Activated T-cell treated with anti-CD3 and anti-CD28 coated beads for 4 hours (primary cell): ENCODE measurements at places on chromosomes 5 and 9.

GRCh38 chr5:169861934-169862333 lies 118.4 kb downstream of the INSYN2B start:
- no peak for DNase-seq

- no peak for DNase-seq
Observed at GRCh38 chr5:112711436-112711835, 26.2 kb upstream of the APC start.

DNA sequence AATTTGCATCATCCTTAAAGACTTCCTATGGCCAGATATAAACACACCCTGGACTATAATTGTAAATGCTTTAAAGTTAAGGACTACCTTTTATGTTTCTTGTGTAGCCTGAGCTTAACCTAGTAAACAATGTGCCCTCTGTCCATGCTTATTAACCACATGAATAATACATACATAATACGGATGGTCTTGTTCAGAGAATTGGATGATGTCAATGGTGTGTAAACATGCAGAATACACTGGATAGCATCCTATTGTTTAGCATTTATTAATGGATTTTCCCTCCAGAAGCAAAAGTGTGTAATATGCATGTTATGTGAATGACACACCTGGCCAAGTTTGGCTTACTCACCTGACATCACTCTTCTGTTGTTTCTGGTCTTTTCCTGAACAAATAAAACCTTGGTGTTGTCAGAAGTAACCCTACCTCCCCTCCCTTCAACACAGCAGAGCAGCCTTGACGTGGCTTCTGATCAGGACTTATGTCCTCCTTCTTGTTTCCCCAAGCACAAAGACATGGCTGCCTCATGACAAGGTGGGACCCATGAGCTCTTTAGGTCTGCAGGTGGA lies 517.9 kb downstream of the MTRR start:
- DNase-seq, result no peak

DNA sequence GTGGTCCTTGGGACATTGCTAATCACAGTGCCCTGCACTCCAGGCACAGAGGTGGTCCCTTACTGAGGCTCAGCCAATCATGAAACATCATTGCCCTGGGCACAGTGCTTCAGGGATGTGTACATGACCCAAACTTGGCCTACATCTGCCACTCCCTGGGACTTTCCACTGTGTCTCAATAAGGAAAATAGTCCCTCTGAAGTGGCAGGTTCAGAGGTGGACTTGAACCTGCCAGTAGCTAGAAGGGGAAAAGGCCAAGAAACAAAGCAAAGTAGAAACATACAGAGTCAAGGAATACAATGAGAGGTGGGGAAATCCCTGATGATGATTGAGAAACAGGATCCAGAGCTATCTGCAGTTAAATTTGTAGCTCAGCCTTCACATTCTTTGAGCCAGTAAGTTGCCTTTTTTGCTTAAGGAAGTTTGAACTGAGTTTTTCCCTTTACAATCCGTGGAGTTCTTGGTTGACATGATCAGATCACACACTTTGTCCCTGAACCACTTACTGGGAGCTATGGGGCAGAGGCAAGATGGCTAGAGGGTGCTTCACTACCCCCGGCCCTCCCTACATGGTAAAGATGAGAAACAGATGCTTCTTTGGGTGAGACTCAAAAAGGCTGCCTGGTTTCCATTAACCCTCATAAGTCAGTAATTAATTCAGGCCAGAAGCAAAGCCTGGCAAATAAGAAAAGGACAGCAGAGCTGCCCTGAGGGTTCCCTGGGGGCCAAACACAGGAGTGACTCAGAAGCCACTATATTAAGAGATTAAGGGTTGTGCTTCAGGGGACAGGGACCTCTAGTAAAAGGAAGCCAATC lies 57.6 kb downstream of the SH3TC2 start:
- DNase-seq, result no peak

DNA sequence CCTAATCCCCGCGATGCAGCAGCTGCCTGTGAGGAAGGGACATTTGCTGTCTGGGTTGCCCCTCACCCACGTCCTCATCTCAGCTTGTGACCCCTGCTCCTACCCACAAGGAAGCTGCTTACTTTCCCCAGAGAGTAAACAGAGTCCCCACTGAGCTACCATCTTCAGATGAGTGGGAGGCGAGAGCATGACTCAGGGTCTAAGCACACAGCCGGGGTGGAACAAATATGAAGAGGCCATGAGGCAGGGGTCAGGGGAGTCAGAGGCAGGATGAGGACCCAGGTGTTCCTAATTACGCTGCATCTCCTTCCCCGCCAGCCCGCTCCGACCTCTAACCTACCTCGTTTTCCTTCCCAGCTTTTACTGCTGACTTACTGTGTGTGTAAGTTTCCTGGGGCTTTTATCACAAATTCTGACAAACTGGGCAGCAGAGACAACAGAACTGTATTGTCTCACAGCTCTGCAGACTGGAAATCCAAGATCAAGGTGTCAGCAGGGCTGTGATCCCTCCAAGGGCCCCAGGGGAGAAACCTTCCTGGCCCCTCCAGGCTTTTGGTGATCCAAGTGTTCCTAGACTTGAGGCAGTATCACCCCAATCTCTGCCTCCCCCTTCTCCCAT lies 94.0 kb upstream of the DNAH5 start:
- no peak for DNase-seq

GRCh38 chr9:79798450-79798849 lies 226.7 kb downstream of the TLE4 start:
- no peak for DNase-seq

- no peak for DNase-seq
Observed at GRCh38 chr5:58245476-58245840, 214.4 kb downstream of the PLK2 start.

GRCh38 chr9:120360046-120360445 lies 219.9 kb downstream of the CDK5RAP2 start:
- DNase-seq, result no peak

DNA sequence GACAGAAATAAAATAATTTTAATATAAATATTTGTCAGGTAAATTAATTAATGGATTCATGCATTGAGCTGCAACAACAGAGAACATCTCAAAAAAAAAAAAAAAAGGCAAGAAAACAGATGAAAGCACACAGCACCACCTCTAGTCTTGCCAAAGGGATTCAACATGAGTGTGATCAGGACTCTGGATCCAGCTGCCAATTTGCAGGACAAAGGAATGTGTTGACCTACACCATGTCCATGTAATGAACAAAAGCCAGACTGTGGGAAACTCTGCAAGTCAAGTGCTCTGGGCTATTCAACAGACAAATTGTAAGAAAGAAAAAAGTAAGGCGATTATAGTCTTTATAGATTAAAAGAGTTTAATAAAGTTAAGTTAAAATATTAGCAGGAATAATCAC lies 769.3 kb downstream of the TLR4 start:
- DNase-seq, result no peak

DNA sequence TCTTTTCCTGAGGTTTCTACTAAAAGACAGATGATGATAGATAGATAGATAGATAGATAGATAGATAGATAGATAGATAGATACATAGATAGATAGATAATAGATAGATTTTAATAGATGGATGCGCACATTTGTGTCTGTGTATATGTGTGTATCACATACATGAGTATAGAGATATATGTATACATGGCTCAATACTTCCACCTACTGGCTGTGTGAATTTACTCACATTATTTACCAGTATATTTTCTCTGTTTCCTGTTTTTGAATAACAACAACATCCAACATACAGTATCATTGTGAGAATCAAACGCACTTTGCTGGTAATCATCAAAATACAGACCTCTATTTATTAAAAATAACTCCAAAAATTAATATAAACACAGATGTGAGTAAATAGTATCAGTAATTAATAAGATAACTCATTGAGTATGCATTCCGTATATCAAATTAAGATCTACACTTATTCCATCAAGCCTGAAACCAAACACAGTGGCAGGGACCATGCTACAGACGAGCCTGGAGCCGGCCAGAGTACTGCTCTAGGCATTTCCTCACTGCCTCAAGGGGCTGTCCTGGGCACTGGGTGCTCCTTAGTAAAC lies 338.0 kb downstream of the SEMA5A start:
- DNase-seq, result no peak
